ENCODE measurements at places on chromosomes 5 and 9. TPM values are rescaled to one million over a fixed set of nuclear protein-coding genes. Genes with fewer than 3 reads are reported as not detected.

SLC25A48 gene
- 2.4 TPM for total RNA-seq

GRCh38 chr5:42620579-42621216 is 135.9 kb upstream of the CCDC152 start:
- DNase-seq: no peak

- no peak for DNase-seq
Observed at GRCh38 chr5:423626-424261, 19.2 kb upstream of the EXOC3 start.

PDE6A gene
- not detected for total RNA-seq

DNA sequence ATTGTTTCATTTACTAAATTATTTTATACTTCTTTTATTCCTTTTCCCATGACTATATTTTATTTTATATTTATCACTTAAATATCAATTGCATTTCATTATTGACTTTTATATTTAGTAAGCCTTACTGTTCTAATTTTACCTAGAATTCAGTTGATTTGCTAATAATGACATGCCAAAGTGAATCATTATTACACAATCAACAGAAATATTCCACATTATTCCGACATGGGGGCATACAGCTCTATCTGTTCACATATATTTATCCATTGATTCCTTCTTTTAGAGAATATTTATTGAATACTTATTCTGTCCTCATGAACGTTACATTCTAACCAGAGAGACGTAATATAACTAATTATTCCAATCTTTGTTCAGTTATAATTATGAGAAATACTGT is 221.8 kb downstream of the DOCK8 start:
- DNase-seq: no peak

ADRA1B gene
- total RNA-seq: 0.79 TPM

- DNase-seq: no peak
Observed at GRCh38 chr9:133963166-133963565, 29.0 kb downstream of the VAV2 start.

DNA sequence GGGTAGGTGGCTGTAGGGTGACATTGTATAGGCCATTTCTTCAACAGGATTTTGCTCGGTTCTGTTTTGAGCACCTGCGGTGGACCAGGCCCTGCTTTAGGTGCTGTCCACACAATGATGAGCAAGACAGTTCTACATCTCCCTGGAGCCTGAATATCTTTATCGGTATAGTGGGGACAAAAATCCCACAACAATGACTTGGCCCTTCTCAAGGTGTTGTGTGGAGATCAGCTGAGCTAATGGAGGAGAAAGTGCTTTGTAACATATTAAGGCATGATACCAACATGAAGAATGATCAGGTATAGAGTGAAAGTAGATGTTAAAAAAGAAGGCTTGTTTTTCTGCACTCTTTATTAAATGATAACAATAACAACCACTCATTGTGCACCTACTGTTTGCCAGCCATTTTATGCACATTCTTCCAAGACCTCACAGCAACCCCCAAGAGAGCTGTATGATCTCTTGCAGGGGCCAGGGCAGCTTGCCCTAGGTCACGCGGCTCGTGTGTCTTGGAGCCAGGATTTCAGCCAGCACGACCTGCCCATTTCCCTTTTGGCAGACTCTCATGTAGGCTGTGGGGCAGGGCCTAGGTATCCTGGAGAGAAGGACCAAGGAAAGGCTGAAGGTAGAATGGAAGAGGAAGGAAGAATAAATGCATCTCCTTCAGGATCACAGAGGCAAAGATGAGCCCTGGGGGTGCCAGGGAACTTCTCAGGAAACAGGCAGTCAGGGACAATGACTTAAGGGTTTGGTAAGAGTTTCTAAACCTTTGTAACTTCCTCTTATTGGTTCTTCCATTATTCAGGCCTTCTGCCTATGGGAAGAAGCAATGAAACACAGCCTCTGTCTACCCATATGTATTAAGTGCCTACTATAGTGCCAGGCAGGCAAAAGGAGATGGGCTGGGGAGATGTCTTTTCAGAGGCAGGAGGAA is 50.0 kb upstream of the PPARGC1B start:
- DNase-seq: no peak

DNA sequence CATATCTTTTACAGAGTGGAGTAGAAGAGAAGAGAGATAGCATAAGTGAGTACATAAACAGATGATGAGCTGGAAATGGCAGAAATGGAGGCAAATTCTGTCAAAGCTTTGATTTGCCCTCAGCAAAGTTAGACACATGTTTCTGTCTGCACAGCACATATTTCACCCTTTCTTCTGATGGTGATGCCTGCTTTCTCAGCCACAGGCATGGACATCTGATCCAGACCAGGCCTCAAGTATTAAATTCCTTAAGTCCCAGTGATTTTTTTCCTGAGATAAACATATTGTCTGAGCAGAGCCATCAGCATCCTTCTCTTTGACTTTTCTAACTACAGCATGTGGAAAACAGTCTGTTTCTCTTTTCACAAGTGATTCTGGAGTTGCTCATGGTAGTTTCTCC is 409.8 kb downstream of the MAN2A1 start:
- DNase-seq: no peak

GRCh38 chr5:140148508-140148907 is 22.8 kb downstream of the IGIP start:
- no peak for DNase-seq

DNA sequence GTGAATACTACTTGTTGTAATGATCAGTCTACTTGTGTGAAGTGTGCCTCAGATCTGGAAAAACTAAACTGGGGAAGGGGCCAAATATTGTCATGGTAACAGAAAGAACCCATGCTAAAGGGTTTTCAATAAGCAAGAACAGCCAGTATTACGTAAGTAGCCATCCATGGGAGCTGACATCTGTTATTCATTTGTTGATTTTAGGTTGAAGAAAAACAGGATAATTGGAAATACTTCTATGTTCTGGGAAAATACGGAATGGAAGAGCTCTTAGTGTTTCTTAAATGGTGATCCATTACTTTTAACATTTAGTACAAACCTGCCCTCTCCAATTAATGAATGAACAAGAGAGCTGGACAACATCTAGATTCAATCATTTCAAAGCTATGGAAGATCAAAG is 485.8 kb downstream of the NTRK2 start:
- DNase-seq: peak; percentile 86

GRCh38 chr9:113343732-113344231 is 3.7 kb upstream of the WDR31 start:
- DNase-seq: peak; percentile 53

- peak; percentile 79 for DNase-seq
Observed at GRCh38 chr5:115450741-115451140, 93.8 kb downstream of the FEM1C start.

- DNase-seq: no peak
Observed at GRCh38 chr5:27462936-27463335, 424.6 kb upstream of the CDH9 start.

INSL6 gene
- total RNA-seq: not detected

ZMAT2 gene
- total RNA-seq: 31.4 TPM

- no peak for DNase-seq
Observed at GRCh38 chr5:51347704-51348103, 35.5 kb upstream of the ISL1 start.

GRCh38 chr5:174832025-174832424 is 107.6 kb downstream of the MSX2 start:
- DNase-seq: no peak

GRCh38 chr5:134787692-134788091 is 29.1 kb downstream of the DDX46 start:
- no peak for DNase-seq

DUSP1 gene
- total RNA-seq: 147 TPM

DNA sequence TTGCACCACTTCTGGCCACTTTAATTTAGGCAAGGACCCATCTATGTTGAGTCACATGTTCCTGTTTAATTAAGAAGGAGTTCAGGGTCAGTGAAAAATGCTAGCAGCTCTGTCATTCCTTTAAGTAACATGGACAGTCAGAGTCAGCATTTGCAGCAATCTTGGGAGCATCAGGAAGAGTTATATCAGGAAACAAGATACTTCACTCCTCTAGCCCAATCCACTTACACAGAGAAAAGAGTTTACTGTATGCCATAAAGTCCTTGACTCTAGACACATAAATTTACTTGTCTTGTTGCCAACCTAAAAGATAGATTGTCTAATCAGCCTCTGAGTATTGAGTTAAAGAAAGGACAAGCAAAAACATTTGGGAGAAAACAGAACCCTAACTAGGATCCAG is 266.7 kb downstream of the PJA2 start:
- no peak for DNase-seq

DNA sequence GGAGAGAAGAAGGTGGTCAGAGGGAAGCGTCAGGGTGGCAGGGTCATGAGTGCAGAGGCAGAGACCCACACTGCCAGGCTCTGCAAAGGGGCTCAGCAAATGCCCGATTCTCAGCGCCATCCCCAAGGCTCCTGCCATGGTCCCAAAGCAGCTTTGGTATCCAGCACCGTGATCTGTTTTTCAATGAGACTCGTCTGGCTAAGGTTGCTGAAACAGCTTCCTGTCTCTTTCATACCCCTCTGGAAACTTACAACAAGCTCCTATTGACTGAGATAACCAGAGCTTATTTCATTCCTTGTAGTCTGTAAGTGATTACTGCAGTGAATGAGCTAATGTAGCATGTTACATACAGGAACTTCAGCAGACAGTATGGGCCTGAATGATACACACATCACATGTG is 568.6 kb upstream of the DAP start:
- DNase-seq: no peak

DNA sequence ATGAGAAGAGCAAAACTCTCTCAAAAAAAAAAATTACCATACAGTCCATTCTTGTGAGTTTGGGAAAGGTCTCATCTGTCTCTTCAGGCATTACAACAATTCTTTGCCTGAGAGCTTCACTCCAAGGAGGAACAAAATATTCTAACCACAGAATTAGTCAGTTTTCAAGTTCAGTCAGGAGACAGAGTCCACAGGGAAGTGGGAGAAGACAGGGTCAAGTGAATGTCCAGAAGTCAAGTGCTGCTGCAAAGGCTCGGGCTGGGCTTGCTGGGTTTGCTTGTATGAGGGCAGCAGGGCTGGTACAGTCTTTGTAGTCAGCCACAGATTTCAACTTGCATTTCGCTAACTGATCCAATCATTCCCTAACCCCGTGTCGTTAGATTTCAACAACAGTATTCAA is 17.6 kb upstream of the HEXB start:
- DNase-seq: no peak

DNA sequence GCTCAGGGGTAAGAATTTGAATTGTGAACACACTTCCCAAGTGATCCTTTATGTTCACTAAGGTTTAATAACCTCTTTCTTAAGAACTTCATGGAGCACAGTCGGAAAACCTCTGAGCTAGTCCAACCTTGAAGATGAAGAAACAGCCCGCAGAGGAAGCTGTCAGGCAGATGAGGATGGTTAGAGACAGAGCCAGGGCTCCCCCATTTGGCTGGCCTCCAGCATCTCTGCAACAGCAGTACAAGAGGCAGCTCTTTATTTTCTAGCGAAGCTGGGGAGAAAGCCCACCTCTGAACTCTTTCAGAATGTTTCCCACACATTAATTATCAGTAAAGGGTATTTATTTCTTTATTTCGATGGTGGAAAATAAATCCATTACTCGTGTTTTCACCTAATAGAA is 350.8 kb downstream of the DMRT2 start:
- no peak for DNase-seq

NUP188 gene
- total RNA-seq: 49.8 TPM

NUTM2G gene
- not detected for total RNA-seq

PCDHA1 gene
- not detected for total RNA-seq

GFRA3 gene
- total RNA-seq: 4.3 TPM

SH3RF2 gene
- 9.8 TPM for total RNA-seq

OR1L6 gene
- total RNA-seq: not detected

DNA sequence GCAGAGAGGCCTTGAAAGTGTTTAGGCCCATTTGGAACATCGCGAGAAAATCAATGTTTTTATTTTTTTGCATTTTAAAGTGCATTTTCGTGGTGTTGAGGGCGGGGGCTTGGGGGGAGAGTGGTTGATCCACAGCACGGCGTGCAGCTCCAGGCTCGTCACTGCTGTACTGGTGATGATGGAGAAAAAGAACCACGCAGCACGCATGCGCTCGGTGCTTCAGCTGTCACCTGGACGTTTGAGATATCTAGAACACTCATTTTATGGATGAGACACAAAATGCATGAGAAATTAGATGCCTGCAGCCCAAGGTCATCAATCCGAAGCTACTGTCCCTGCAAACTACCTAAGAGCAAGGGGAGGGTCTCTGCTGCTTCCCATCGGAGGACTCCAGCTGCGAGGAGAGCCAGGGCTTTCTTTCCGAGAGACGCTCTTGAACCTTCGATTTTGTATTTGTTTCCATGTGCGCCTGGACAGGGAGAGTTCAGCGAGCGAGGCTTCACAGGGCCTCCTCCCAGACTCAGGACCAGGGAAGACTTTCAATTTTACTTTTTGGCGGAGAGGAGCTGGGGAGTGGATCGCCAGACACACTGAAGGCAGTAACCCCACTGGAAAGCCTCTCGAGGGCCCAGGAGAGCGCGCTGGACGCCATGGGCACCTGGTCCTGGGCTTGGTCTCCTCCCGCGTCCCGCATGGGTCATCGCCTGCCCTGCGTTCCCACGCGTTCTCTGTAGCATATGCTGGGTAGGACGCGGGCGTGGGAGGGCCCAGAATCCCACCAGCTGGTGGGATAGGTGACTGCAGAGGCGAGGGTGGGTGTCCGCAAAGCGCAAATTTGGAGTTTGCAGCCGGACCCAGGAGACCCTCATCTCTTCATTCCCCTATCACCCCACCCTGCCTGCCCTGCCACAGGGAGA is 2.5 kb downstream of the DMRT2 start:
- no peak for DNase-seq

DNA sequence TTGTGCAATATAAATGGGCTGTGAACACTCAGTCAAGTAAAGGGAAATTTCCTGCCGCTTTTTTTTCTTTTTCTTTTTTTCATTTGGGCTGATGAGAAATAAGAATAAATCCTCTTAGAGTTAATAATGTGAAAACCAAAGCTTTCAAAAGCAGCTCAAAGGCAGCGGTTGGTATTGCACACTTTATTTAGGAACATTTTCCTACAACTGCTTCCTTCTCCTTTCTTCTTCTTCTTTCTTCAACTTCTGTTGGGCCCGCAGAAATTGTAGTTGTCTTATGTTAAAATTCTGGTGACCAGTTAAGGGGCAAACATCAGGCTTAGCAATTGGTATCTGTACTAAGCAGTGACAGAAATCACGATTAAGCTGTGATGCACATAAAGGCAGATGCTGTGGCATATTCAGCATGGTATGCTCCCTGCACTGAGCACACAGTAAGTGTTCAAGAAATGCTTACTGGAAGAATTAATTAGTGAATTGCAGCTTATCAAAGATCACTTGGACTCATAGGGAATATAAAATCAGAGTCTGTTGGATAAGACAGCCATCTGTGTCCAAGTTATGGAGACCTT is 85.4 kb downstream of the ANKRD55 start:
- no peak for DNase-seq

GRCh38 chr9:72211047-72211446 is 61.8 kb downstream of the GDA start:
- no peak for DNase-seq

ANKRD34B gene
- 0.10 TPM for total RNA-seq

SMC5 gene
- total RNA-seq: 41.9 TPM

DNA sequence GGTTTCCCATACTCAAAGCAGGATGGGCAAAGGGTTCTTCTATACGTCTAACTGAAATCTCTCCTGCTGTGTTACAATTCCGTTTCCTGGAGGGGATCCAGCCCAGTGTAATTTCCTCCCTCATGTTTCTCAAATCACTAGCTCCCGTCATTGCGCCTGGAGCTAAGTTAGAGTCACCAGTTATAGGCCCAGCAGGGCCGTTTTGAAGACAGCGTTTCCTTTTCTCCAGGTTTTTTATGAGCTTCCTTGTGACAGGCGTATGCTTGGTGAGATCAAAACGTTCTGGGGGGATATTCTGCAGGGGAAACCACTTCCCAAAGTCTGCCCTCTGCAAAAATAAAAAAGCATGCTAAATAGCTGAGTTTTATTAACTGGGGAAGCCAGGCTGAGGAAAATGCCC is 53.0 kb upstream of the WWC1 start:
- no peak for DNase-seq

PLAC8L1 gene
- total RNA-seq: not detected

GRCh38 chr9:81390792-81391456 is 298.4 kb downstream of the TLE1 start:
- DNase-seq: no peak
